ENCODE measurements at places on chromosomes 7 and 10.

GRCh38 chr10:102004376-102004775 lies 51.6 kb downstream of the ARMH3 start:
- H3K27me3 ChIP-seq = no peaks in the 10 kb centered on the region
- no peak overlapping the region for H3K27ac ChIP-seq
- DNase-seq = no peak
- H3K4me1 ChIP-seq = peaks cover 14% of the 10 kb centered on the region

DNA sequence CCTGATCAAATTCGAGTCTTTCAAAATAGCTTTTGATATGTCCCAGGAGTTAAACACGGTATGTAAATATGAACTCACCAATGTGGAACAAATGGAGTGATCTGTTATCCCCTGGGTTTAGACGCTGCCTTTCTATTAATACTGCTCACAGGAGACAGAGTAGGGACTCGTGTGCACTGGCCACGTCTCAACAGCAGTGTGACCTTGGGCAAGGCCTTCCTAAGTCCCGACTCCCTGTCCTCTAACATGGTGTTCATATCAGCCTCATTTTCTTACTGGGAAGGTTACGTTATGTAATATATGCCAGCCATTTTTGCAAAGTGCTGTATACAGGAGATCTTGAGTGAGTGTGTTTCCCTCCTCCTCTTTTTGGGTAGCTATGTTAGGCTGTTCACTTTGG lies 1.8 kb downstream of the WDR37 start:
- no peaks in the 10 kb centered on the region for H3K27me3 ChIP-seq
- peaks cover 88% of the 10 kb centered on the region for H3K4me1 ChIP-seq
- H3K27ac ChIP-seq = peak overlapping the region; percentile 91
- H3K4me3 ChIP-seq = peak overlapping the region; percentile 96
- peaks cover 59% of the 10 kb centered on the region for H3K36me3 ChIP-seq

DNA sequence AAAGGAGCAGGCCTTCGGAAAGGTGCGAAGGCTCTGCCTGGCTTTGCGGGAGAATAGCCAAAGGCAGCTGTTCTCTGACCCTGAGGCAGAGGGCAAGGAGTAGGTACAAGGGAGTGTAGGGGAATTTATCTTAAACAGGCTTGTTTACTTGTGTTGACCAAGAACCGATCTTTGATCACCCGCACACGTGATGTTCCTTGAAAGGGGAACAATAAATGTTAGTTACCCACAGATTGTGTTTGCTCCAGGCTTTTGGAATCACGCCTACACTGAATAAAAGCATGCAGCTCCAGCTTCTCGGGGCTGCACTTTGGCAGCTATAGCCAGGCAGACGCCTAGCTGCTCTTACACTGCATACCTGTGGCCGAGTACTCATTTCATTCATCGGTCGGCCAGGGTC lies 420.8 kb downstream of the PHF14 start:
- H3K36me3 ChIP-seq = no peaks in the 10 kb centered on the region
- H3K27me3 ChIP-seq = no peaks in the 10 kb centered on the region
- DNase-seq = no peak

DNA sequence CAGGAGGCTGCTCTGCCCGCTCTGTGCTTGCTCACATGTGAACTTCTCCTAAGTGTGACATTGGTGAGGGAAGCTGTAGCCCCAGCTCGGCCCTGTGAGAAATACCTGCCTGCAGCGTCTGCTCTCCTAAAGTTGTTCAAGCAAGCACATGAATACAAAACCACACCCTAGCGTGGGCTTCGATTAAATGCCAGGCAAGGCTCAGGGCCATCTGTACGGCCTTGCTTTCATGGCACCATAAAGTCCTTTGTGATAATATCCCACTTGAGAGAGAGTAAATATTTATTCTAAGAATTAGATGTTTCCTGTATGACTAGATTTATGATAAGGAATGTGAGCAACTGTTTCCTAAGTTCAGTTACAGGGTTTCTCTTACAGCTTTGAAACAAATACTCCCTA lies 262.8 kb upstream of the KLF14 start:
- H3K36me3 ChIP-seq = peaks cover 14% of the 10 kb centered on the region
- peaks cover 61% of the 10 kb centered on the region for H3K4me1 ChIP-seq
- H3K27ac ChIP-seq = peak overlapping the region; percentile 72
- H3K27me3 ChIP-seq = no peaks in the 10 kb centered on the region
- H3K4me3 ChIP-seq = peak overlapping the region; percentile 16
- no peak for DNase-seq

DNA sequence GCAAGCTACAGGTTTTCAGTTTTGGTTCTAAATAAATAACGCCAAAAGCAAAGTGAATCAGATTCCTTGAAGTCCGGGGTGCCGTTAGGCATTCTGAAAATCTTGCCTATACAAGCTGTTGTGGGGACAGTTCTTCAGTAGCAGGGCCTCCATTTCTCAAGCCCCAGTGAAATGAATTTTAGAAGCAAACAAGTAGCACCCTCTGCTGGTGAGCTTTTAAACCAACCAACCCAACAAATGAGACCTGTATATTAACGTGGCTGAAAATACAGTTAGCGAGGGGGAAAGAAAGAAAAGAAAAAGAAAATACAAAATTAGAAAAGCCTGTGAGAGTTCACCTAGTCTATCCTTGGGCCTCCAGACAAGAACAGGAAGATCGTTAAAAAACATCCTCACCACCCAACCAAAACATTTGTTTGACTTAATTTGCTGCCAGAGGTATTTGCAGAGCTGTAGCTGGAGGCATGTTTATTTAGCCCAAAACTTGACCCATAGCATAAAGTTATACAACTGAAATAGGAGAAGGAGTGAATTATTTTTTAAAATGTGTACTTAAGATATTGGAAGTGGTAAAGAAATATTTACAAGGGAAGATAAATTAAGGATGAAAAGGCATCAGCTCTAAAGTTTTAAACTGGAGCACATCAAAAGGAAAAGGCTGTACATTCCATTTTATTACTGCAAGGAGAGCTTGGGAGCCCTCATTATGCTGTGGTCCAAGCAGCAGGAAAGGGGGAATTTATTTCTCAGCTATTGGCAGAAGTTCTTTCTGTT lies 98.9 kb downstream of the DYNC1I1 start:
- no peaks in the 10 kb centered on the region for H3K27me3 ChIP-seq
- no peak overlapping the region for H3K4me3 ChIP-seq
- H3K27ac ChIP-seq = no peak overlapping the region
- H3K36me3 ChIP-seq = no peaks in the 10 kb centered on the region
- no peaks in the 10 kb centered on the region for H3K4me1 ChIP-seq

GRCh38 chr7:139075031-139075652 lies 34.4 kb downstream of the ZC3HAV1 start:
- H3K27me3 ChIP-seq = no peaks in the 10 kb centered on the region
- peak overlapping the region; percentile 13 for H3K4me3 ChIP-seq
- H3K27ac ChIP-seq = peak overlapping the region; percentile 82

DNA sequence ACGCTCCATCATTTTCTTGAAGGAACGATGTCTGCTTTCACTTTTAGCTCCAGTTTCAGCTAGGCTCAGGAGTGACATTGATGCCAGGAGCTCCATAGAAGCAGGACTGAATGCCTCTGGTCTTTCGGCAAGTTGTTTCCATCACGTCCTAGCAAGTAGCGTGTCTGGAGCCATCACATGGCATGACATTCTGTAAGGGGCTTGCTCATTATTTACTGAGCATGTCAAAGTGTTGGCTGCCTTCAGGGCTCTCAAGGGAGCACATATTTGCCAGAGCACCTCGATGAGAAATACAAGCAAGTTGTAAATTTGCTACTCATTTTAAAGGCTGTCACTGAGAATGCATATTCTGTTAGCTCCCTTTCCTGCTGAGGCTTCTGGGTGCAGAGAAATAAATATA lies 131.0 kb upstream of the ITGB1 start:
- no peaks in the 10 kb centered on the region for H3K27me3 ChIP-seq
- no peak overlapping the region for H3K27ac ChIP-seq
- H3K36me3 ChIP-seq = peaks cover 4% of the 10 kb centered on the region
- H3K4me1 ChIP-seq = peaks cover 15% of the 10 kb centered on the region

GRCh38 chr7:66697449-66698438 lies 42.8 kb upstream of the RABGEF1 start:
- DNase-seq = no peak
- no peak overlapping the region for H3K4me3 ChIP-seq

DNA sequence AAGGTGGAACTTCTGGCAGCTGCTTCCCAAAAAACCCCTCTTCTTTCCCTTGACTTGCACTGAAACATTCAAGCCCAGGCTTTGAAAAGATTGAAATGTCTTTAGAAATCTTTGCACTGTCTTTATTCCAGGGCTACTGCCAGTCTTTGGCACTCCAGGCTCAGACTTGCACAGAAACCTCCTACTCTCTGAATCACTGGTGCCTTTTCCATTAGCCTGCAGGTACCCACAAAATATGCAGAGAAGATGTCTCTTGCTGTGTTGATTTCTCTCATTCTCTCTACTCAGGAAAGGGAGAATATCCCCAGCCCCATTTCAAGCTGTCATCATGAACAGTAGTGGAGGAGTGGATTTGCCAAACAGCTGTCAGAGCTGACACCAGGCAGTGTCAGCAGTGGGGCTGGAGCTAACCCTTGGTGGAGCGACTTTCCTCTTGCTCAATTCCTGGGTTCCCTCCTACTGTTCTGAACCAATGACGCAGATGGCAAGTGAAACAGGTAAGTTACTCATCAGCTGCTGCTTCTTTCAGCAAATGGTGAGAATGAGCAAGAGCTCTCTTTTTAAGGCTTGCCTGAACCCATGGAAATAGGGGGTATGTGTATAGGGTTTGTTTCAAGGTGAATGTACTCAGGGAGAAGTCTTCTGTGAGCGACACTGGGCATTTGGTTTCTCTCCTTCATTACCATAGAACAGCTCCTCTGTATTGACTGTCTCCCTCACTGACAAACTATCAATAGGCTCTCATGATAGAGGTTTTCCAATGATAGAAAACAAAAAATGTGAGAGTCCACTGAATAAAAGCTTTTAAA lies 362.4 kb downstream of the ADRA2A start:
- H3K27ac ChIP-seq = no peak overlapping the region
- no peaks in the 10 kb centered on the region for H3K27me3 ChIP-seq
- H3K4me1 ChIP-seq = no peaks in the 10 kb centered on the region
- no peak overlapping the region for H3K4me3 ChIP-seq
- H3K36me3 ChIP-seq = no peaks in the 10 kb centered on the region

DNA sequence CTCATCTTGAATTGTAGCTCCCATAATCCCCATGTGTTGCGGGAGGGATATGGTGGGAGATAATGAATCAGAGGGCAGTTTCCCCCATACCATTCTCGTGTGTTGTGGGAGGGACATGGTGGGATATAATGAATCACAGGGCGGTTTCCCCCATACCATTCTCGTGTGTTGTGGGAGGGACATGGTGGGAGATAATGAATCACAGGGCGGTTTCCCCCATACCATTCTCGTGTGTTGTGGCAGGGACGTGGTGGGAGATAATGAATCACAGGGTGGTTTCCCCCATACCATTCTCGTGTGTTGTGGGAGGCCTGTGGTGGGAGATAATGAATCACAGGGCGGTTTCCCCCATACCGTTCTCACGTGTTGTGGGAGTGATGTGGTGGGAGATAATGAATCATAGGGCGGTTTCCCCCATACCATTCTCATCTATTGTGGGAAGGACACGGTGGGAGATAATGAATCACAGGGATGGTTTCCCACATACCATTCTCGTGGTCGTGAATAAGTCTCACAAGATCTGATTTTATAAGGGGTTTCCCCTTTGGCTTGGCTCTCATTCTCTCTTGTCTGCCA lies 271.0 kb downstream of the MAD1L1 start:
- peaks cover 5% of the 10 kb centered on the region for H3K27me3 ChIP-seq
- no peak overlapping the region for H3K4me3 ChIP-seq
- H3K36me3 ChIP-seq = peaks cover 39% of the 10 kb centered on the region
- DNase-seq = peak; percentile 52
- peak overlapping the region; percentile 83 for H3K27ac ChIP-seq

DNA sequence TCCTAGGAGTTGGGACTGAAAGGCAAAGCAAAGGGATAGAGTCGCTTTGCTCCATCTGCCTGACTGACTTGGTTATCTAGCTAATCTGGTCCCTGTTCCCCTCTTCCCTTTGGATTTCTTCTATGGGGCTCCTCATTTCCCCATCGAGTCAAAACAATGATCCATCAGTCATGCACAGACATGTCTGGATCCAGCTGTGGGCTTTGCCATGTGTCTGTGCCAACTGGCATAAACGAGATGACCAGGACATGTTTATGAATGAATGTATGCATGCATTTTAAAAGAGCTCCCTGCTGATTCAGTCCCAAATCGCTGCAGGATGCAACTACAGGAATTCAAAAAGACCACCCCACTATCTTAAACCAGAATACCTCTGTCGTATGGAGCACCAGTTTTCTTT lies 122.0 kb downstream of the ARL4A start:
- no peak overlapping the region for H3K4me3 ChIP-seq
- DNase-seq = no peak
- H3K4me1 ChIP-seq = no peaks in the 10 kb centered on the region
- no peaks in the 10 kb centered on the region for H3K36me3 ChIP-seq

GRCh38 chr7:125833839-125834238 lies 904.2 kb upstream of the POT1 start:
- no peak overlapping the region for H3K27ac ChIP-seq
- H3K27me3 ChIP-seq = no peaks in the 10 kb centered on the region
- H3K36me3 ChIP-seq = no peaks in the 10 kb centered on the region

DNA sequence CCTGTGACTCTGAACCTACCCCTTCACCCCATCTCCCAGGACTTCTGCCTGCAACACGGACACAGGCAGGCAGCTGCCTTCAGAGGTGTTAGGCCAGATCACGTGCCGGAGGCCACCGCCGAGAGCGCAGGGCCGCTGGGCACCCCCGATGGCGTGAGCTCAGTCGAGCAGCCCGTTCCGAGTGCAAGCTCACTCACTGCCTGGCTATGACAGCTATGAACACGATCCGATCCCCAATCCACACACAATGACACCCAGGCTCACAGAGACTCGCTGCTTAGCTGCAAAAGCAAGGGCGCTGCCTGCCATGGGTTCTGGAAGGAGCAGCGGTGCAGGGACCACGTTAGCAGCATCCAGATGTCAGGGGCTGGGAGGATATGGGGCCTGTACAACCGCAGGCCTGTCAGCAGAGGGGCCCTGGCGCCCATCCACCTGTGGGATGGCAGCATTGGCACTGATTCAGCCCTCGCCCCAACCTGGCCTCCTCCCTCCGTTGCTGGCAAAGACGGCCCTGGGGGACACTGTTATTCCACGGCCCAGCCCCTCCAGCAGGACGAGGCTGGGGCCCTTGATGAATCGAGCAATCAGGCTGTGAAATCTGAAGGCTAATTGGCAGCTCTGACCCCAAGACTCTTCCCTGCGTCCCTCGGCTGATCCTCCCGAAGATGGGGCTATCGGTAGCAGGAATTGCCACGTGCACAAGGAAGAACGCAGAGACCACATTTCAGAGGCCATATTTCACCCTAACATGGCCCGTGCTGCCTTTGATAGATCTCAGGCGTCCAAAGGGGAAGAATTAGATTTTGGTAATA lies 230.1 kb downstream of the ELFN1 start:
- peaks cover 12% of the 10 kb centered on the region for H3K36me3 ChIP-seq
- H3K27me3 ChIP-seq = no peaks in the 10 kb centered on the region
- DNase-seq = no peak
- H3K4me3 ChIP-seq = no peak overlapping the region
- H3K27ac ChIP-seq = no peak overlapping the region

GRCh38 chr7:23055582-23056178 lies 41.8 kb upstream of the HYCC1 start:
- no peaks in the 10 kb centered on the region for H3K4me1 ChIP-seq
- no peak overlapping the region for H3K4me3 ChIP-seq
- DNase-seq = peak; percentile 75
- H3K36me3 ChIP-seq = no peaks in the 10 kb centered on the region
- peaks cover 10% of the 10 kb centered on the region for H3K27me3 ChIP-seq
- no peak overlapping the region for H3K27ac ChIP-seq

- DNase-seq = no peak
- H3K27me3 ChIP-seq = no peaks in the 10 kb centered on the region
- H3K36me3 ChIP-seq = no peaks in the 10 kb centered on the region
Measured at GRCh38 chr7:83655951-83656556, 7.1 kb upstream of the SEMA3E start.

All from activated naive CD4-positive, alpha-beta T cell treated with anti-CD3 and anti-CD28 coated beads, Interleukin-2, amount 10 ng/mL, durations not matched to agents 7 days and 5 days (primary cell).